Stimulated activated CD4-positive, alpha-beta T cell treated with anti-CD3 and anti-CD28 coated beads, Interleukin-15, amount 100 ng/mL, for 1 hour (primary cell): ENCODE measurements at places on chromosomes 1 and 21.

- no peak for DNase-seq
Observed at GRCh38 chr1:17869815-17870214, 114.7 kb downstream of the ACTL8 start.

- no peak for DNase-seq
Observed at GRCh38 chr1:208683141-208683540, 439.0 kb upstream of the PLXNA2 start.

DNA sequence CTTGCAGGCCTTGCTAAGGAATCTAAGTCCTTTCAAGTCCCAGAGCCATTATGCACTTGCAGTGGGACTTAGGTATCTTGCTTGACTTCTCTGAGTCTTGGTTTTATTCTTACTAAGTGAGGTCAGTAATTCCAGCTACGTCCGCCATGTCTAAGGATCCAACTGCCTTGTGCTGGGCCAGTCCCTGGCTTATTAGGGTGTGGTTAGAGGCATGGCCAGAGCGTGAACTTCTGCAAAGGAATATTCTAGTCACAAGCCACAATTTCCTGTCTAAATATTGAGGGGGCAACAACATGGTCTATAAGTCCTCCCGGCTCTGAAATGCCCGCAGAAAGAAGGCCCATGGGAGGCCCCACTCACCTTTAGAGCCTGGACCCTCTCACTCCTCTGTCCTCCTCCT is 82.9 kb downstream of the TMEM53 start:
- DNase-seq: no peak

DNA sequence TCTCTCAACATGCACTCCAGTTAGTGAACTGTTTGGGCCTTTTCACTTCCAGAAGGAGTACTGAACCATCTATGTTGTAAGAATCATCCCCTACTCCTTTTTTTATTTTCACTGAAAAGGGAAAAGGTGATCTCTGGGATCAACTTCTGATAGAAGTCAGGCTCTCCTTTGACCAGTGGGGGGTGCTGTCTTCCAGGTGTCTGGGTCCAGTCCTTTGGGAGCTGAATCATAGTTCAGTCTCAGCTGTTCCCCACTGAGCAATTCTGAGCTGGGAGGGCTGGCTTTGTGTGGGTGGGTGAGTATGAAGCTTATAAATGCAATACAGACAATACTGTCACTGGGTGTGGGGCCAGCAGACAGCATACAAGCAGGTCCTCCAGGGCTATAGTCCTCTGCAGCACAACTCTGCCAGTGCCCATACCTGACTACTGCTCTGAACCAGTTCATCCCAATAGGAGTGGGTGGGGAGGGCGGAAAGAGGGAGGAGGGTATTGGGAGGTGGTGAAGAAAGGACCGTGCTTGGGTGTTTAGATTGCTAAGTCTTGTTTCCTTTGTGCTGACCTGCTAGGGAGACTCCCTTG is 12.5 kb upstream of the SARS1 start:
- DNase-seq: peak; percentile 34

DNA sequence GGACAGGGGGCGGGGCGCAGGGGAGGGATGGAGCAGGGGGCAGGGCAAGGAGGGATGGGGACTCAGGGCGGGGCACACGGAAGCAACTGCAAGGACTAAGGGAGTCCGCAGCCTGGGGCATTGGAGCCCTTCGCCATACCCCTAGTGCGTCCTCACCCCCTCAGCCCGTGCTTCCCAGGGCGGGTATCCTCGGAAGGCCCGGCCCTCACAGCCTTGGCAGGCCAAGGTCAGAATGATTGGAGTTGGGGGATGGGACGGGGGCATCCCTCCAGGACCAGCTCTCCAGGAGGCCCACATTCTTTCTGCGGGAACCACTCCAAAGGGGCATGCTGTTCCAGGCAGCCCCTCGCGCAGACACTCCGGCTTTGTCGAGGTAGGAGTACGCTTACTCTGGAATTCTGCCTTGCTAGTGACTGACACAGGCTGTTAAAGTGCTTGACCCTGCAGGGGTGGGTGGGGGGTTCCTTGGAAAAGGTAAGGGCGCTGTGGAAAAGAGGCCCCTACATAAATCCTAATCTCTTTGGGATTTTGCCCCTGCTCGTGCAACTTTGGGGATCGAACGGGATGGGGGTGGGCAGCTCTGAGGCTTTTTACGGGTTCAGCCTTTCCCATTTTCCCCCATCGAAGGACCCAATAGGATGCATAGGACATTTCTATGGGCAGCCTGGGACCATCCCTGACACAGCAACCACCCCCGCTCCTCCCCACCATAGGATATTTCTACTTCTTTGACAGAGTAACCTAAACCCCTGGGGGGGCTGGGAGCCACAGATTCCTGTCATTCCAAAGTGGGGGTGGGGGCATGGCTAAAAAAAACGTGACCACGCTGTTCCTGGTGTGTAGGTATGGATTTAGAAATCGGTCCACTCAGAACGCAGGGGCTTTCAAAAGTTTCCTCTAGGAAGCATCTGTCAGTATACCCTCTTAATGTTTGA is 738 bp upstream of the TRIM11 start:
- no peak for DNase-seq

GRCh38 chr1:60562740-60563139 is 489.2 kb upstream of the C1orf87 start:
- DNase-seq: no peak

DNA sequence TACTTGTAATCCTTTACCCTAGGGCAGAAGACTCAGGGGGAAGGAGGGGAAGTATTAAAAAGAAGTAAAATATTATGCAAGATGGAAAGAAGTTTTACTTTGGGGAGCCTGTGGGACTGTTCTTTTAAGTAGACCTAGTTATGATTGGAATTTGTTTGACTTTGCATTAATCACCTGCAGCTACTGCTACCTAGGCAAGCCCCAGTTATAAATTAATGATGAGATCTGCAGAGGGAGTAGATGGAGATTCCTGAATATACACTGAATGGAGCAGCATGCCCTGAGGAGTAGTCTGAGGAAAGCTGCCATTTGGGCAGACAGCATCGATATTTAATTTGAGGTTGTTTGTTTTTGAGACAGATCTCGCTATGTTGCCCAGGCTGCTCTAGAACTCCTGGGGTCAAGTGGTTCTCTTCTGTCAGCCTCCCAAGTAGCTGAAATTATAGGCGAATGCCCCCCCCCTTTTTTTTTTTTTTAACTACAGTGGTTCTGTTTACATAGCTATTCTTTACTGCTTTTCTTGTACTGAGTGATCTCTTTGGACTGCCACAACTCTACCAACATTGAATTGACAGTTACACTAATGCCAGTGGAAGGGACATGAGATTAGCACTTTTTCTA is 81.4 kb upstream of the SERTAD4 start:
- no peak for DNase-seq

DNA sequence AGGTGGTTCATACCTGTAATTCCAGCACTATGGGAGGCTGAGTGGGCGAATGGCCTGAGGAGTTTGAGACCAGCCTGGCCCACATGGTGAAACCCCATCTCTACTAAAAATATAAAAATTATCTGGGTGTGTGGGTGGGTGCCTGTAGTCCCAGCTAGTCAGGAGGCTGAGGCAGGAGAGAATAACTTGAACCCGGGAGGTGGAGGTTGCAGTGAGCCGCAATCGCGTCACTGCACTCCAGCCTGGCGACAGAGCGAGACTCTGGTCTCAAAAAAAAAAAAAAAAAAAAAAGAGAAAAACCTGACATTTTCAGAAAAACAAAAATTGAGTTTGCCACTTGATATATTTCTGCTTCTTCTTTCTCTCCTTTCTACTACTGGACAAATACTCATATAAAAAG is 24.3 kb downstream of the CA6 start:
- no peak for DNase-seq

DNA sequence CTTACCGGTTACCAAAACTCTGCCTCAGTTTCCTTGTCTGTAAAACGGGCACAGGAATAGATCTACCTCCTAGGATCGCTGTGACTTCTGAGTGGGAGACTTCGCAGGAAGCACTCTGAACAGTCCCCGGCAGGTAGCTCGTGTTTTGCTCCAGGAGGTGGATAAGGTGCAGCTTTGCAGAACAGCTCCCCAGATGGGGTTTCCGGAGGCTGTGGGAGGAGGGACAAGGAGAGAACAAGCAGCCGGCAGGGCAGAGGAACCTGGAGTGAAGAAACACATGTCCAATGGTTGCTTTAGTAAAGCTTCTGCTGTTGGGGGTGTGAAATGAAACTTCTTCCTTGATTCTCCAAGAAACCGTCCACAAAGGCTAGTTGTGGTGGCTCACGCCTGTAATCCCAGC is 95.5 kb upstream of the TARDBP start:
- no peak for DNase-seq

- no peak for DNase-seq
Observed at GRCh38 chr1:22314706-22315105, 136.9 kb upstream of the ZBTB40 start.

DNA sequence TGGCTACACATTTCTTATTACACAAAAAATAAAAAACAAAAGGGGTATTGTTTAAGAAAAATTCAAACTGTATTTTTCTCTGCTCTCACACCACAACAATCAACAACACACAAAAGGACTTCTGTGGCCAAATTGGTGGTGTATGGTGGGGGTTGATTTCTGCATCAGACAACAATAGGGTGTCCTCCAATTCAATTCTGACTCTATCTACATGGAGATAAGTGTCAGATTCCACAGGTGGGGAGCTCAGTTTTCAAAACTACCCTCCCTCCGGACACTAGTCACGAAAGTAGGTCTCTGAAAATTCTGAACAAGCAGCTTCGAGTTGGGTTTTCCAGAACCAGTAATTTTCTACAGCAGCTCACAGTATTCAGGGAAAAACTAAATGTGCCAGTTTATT is 744.9 kb upstream of the NCAM2 start:
- no peak for DNase-seq

DNA sequence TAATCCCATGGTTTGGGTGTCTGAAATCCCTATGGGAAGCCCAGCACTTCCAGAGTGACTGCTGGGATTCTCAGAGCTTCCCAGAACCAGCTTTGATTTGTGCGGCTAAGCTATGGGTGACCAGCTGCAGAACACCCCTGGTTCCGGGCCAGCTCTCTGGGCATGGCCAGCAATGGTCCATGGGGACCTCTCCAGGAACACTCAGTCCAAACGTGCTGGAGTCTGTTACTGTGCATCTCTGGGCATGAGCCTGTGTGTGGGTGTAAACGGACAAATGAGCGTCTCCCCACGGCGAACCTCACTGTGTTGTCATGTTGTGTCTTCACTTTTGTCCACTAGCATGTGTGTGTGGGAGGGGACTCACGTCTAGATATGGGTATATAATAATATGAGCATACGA is 54.4 kb downstream of the MAB21L3 start:
- no peak for DNase-seq

- no peak for DNase-seq
Observed at GRCh38 chr1:200526709-200527612, 93.6 kb downstream of the KIF14 start.

DNA sequence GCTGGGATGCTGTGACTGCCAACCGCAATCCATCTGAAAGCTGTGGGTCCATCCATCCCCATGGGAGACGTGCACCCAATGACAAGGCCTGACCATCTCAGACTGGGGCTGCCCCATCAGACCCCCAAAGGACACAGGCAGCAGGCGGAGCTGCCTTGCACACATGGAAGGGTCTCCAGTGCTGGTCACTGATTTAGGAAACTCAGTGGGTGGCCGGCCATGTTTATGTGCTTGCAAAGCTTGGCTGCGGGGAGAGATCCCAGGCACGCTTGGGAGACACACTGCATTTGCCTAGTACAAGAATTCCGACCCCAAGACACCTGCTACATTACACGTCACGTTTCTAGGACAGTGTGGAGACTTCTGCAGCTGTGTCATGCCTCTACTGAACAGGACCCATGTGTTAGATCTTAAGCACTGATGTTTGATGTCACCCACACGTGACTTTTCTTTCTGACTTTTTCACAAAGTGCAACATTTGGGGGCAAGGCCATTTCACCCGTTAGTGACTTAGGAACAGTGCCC is 181.4 kb downstream of the CLIC6 start:
- no peak for DNase-seq

GRCh38 chr1:59432531-59433439 is 135.9 kb downstream of the FGGY start:
- DNase-seq: no peak

DNA sequence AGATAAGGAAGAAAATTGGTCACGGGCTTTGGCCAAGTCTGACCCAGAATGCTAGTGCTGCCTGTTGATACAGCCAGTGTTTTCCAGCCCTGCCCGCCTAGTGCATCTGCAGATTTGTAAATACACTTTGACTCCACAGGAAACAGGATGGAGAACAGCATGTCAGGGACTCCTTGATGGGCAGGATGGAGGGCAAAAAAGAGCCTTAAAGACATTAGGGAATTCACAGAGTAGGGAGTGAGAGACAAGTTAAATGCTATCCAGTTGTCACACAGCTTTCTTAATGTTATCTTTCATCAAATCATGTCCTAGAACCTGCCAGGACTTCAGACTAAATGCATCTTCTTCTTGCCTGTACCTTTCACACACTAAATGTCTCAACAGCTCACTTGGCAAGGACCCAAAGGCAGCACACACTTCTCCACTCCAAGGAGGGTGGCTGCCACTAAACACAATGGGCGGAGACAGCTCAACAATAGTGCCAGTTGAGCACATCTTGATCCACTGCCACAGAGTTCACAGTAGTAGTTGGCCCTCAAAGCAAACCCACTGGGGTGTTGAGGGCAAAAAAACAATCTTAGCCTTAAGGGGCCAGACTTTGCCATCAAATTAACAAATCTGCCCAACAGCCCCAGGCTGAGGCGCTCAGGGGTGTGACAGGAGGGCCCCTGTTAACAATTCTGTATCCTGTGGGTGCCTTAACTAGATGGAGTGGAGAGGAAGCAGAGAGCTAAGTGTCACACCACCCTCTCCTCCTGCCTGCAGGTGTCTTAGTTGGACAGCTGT is 2.7 kb downstream of the HIVEP3 start:
- no peak for DNase-seq

DNA sequence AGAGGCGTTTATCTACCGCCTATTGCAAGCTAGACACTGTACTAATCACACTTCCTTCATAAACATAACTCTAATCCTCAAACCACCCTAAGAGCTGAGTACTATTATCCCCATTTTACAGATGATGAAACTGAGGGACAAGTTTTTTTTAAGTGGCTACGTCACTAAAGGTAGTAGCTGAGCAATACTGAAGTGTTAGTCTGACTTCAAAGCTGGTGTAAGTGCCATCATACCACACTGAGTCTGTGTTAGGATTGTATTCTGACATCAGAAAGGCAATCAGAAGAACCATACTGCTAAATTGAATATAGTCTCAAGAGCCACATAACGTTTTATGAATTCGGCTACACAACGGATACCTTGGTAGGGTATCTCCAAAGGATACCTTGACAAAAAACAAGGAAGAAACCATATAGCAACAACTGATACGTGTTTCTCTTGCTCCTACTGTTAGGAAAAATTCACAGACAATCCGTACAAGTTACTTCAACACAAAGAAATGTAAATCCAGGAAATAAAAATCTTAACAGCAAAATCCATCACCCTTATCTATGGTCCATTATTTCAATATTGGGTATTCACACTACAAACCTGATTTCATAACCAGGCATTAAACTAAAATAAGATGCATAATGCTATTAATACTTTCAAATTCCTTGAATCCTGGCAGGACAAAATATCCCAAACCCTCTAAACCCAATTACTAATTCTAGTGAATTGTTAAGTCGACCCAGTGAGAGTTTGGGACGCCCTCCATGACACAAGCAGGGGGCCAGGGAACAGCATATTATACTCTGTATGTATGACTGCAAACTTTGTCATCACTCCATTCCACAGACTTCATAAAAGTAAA is 1.6 kb downstream of the TP53BP2 start:
- DNase-seq: no peak
